ENCODE measurements at places on chromosomes 5 and 9. TPM values are rescaled to one million over a fixed set of nuclear protein-coding genes. Genes with fewer than 3 reads are reported as not detected.
A peak's percentile ranks its signal among the peaks of the same experiment; 100 is the strongest.

DNA sequence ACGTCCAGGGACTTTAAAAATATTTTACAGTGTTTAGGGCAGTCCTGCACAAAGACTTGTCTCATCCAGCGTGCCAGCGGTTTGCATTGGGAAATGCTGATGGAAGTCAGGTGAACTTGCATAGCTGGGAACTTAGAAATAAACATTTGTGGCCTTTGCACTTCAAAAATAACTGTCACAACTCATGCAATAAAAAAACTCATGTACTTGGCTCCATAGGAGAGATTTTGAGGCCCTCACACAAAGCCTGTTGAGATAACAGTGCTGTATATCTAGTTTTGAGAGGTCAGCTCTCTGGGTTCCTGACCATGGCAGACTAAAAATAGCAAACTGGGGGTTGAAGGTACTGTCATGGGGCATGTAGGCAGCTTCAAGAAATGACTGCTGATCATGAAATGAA is 5.5 kb downstream of the COMMD10 start:
- DNase-seq, result no peak

DNA sequence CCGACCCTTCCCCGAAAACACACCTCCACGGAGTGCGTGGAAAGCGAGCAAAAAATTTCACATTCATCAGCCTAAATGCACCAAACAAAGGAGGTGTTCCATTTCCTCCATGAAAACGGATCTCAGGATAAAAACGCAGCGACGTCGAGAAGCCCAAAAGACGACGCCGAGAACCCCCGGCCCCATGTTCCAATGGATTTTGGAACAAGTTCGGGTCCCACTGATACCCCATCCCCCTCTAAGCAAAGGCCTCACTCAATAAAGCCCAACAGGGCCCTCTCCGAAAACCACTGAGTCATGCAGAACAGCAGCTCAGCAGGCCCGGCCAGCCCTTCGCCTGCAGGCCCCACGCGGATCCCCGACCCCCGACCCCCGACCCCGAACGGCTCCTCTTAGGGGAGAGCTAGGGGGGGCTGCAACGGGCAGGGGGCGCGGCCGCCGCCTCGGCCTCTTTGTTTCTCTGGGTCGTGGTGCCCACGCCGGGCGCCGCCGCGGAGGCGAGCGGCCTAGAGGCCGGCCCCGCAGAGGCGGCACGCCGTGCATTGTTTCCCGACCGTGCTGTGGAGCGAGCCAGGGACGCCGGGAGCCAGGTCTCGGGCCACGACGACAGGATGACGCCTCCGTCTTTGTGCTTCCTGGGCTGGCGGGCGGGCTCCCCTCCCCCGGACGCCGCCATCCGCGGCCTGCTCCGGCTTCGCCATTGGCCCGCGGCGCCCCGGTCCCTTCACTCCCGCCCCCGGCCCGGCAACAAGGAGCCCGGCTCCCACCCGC is 915 bp downstream of the ZFAND5 start:
- DNase-seq, result peak; percentile 85

- peak; percentile 84 for DNase-seq
These were observed 21.0 kb downstream of the RUSC2 start for GRCh38 chr9:35510754-35511428.

DNA sequence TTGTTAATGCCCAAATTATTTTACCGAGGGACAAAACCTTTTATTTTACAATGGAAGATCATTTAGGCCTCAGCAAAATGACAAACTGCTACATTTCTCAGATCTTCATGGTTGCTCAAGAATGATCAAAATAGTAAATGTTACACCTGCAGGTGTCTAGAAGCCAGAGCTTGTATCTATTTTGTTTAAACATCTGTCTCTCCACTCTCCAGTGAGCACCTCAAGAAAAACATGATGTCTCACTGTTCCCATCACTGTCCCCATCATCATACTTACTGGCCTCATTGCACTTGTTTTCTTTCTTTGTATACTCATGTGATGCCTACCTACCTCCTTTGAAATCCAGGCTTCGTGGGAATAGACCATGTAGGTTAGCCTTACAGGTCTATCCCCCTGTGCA is 149.6 kb downstream of the TTLL11 start:
- DNase-seq, result no peak

The MYORG gene
- 3.2 TPM for total RNA-seq

The ASS1 gene
- 2.3 TPM for total RNA-seq

Data from dermis microvascular lymphatic vessel endothelial cell (primary cell).